HTR-8/SVneo (cell line): ENCODE measurements at places on chromosomes 1 and 21.

- DNase-seq: no peak
Measured at GRCh38 chr1:40879482-40880175, 17.5 kb upstream of the CITED4 start.

DNA sequence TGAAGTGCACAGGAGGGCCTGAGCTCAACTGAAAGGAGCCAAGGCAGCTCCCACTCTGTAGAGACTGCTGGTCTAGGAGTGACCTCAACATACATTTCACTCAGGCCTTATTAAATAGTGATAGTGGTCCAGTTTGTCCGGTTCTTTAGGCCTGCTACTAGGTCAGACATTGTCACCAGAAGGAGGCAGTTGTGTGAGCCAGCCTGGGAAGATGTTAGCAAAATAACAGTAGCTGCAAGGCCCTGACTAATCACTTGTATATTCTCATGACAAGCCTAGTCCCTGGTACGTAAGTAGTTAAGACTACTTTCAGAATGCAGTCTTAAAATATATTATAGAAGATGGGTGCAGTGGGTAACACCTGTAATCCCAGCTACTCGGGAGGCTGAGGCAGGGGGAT is 264.0 kb upstream of the CAMK1G start:
- DNase-seq: no peak

DNA sequence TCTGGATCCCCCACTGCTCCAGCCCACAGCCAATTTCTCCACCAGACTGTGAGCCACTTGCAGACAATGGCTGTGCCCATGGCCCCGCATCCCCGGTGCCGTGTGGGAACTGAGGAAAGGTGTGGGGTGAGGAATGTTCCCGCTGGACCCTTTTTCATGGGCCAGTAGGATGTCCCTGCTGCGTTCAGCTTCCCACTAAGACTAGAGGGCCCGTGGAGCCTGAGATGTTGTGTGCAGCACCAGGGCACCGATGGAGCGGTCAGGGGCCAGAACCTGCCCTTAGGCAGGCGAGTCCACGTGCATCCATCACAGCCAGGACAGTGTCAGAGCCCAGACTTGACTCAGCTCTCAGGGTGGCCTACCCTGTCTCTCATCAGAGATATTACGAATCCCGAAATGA is 105.7 kb upstream of the COL6A1 start:
- no peak for DNase-seq

DNA sequence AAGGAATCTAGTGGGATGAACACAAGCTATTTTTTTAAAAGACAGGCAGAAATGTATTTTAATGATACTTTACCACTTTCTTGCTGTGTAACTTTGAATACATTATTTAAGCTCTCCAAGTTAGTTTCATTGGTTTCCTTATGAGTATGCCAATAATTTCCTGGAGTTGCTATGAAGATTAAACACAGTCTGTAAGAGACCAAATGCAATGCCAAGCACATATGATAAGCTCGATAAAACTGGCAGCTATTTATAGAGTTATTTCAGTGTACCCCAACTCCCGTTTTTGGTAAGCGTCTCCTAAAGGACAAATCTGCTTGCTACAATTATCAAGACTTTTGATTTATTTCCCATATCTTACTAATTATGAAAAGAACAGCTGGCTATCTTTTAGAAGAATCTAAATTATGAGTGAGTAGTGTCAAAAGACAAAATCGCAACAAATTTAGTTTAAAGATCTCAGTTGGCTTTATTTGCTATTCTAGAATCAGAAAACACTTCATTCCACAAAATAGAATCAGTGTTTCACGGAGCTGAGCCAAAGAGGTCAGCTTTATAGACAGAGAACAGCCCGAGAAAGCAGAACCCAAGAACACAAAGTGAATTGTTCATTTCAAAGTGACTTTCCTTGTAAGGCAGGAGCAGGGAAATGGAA is 7.2 kb upstream of the MAP10 start:
- DNase-seq: no peak

- no peak for DNase-seq
Measured at GRCh38 chr1:177847843-177848242, 122.0 kb downstream of the SEC16B start.

GRCh38 chr1:27436204-27437159 is 44.1 kb downstream of the GPR3 start:
- DNase-seq: peak; percentile 20

DNA sequence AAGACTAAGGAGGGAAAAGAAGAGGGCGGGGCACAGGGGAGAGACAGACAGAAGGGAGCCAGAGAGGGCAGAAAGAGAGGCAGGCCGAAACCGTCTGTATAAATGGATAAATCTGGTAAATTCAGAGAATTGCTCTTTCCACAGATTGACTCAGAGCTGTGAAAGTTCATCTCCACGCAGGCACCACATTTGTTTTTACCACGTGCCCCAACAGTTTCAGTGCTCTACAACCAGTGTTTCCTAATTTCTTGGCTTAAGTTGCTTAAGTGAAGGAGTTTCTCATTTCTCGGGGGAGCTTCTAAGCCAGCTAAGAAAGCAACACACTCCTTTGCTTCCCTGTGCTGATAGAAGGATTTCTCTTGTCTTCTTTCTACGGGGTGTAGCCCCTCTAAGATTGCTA is 87.1 kb downstream of the ENAH start:
- no peak for DNase-seq

DNA sequence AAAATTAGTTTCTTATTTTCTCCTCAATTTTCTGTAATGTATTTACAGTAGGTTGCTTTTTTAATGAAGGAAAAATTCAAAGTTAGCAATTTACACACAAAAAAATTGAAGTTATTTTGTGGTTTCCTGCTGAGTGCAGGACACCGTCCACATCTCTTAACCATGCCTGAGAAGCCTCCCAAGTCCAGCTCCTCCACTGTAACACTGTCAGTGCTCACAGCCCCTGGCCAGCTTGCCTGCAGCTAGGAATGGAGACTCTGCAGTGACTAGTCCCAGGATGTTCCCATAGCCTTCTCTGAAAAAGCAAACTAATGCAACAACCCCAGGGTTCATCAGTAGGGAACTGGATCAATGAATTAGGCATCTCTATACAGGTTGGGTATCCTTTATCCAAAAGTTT is 3.5 kb downstream of the A3GALT2 start:
- DNase-seq: no peak

GRCh38 chr1:76140227-76140626 is 65.7 kb downstream of the ST6GALNAC3 start:
- DNase-seq: no peak

DNA sequence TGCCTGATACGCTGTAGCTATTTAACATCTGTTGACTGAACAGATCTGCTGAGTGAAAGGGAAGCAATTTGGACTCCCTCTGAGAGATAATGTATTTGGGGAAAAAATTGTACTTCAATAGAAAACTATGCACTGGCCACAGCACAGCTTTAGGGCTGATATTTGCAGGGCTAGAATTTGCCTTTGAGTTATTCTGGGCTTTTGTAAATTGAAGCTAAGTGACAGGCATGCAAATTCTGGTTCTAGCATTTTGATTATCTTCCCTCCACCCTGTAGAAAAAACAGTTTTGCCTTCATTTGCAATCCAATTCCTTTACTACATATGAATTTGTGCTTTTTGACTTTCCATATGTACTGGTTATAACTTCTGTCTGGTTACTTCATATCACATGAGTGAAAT is 7.9 kb downstream of the KYAT3 start:
- no peak for DNase-seq

DNA sequence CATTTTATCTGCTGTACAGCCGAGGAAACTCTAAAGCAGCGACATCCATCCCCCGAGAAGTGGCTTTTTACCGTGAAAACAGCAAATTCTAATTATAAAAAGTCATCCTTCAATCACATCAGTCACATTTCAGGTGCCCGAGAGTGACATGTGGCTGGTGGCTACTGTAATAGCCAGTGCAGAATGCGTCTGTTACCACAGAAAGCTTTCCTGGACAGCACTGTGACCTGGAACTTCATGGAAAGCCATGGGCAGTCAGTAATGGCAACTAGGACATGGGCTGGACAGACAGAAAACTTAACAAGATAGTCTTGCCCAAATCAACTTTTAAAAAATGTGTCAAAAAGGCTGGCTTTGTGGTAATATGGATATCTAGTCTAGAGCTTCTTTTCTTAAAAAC is 106.6 kb downstream of the BCAR3 start:
- DNase-seq: no peak

DNA sequence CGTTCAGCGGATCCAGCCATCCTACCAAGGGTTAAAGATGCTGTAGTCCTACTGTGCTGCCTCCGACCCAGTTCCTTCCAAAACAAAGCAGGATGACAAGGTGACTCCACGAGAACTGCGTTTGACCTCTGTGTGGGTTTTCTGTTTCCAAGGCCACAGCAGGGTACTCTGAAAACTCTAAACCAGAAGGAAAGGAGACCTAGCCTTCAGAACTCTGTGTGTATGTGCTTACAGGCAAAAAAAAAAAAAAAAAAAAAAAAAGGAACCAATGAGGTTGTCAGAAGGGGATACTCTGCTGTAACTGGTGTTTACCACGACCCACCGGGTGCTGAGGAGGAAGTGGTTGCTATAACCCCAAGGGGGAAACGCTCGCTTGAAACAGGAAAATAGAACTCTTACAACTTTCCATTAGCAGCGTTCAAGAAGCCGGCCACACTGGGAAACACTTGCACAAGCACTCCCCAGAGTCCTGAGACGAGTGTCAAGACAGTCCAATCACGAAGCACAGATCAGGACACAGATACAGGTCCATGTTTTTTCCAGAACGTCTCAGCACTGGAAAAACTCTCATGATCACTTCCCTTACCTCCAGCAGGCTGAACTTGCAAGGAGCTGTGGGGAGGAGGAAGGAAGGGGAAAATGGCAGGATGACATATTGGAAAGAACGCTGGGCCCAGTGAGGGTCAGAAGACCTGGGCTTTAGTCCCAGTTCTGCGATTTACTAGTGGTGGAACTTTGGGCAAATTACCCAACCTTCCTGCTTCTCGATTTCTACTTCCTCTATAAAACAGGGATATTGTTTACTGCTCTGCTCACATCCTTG is 64.0 kb downstream of the ITPKB start:
- DNase-seq: no peak

DNA sequence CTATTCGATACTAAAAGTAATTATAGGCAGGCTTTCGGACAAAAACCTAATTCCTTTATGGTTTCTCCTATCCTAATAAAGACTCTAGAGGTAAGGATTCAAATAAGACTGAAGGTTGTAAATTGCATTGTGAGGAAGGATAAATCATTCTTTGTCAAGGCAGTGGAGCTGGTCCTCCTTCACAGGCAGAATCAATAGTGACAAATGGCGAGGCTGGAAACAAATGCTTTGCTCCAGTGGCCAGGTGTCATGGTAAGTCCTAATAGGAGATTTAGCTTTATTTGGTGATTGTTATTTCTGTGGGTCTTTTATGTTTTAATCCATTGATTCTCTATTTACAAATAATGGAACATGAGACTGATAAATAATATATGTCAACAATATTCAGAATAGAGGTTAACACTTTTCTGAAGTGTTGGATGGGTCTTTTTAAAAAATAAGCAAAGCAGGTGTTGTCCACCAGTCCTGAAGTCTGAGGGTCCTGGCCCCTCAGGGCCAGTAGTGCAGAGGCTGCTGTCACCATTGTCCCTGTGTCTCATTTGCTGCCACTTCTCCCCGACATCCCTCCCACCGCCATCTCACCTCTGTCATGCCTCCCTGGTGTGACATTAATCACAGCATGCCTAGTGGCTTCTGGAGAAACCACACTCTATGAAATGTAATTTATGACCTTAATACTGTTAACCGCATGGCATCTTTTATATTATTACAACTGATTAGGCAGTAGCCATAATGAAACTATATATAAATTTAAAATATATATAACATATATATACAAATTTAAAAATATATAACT is 120.9 kb upstream of the MAGI3 start:
- DNase-seq: no peak

GRCh38 chr1:150874455-150875196 is 1.8 kb downstream of the ARNT start:
- DNase-seq: no peak

DNA sequence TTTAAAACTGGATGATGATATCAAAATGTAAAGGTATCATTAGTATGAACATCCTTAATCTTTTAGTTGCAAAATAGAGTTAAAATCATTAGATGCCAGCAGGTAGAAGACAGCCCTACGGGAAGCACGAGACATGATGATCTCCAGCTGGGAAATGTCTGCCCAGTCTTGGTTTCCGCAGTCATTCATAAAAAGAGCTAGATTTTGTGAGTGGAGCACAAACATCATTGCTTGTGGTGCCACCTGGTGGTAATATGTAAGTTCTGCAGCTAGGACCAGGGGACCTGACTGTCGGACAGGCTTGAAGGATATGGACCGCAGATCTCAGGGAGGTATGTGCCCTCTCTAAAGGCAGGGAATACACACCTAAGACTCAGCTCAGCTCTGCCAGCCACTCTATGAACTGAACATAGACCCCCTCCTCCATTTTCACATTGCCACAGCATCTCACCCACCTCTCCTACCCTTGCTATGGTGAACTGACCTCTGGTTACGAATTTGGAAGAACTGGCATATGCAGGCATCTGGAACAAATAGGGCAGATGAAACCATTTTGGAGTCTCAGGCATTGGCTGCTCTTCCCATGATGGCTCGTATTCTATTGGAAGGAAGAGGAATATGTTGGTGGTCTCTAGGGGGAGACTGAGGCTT is 9.2 kb downstream of the FCMR start:
- peak; percentile 75 for DNase-seq

- DNase-seq: no peak
Measured at GRCh38 chr1:65362545-65362944, 53.2 kb downstream of the DNAJC6 start.

GRCh38 chr1:244444854-244445253 is 6.9 kb downstream of the ADSS2 start:
- no peak for DNase-seq

DNA sequence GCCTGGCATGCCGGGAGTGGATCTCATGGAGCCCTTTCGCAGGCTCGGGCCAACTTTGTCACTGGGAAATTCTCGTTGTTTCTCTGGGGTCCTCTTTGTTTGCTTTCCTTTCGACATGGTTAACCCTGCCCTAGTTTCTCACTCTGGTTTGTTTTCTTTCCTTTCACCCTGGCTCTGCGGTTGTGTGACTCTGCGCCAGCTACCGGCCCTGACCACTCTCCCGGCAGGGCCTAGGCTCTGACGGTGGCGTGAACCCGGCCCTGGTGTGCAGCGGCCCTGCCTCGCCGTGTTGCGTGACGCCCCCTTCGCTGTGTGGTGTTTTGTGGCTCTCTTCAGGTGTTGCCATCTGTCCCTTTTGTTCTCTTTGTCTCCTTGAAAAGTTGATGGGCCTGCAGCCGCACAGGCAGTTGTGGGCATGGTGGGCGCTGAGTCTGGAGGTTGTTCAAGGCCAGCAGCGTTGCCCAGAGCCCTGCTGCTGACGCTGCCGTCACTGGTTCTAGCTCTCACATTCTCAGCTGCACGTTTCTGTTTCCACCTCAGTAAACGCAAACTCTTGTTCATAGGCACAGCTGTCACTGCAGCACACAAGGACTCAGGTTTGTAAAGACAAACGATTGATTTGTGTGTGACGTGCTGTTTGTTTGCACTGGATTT is 64.6 kb upstream of the DIP2A start:
- DNase-seq: no peak

GRCh38 chr21:35628316-35628715 is 432.0 kb downstream of the SETD4 start:
- DNase-seq: no peak
